Activated T-cell treated with anti-CD3 and anti-CD28 coated beads for 24 hours (primary cell): ENCODE measurements at places on chromosomes 6 and 20.

GRCh38 chr6:122751326-122751725 is 28.2 kb upstream of the FABP7 start:
- DNase-seq: no peak

- no peak for DNase-seq
Measured at GRCh38 chr6:13445005-13445743, 42.2 kb downstream of the GFOD1 start.

DNA sequence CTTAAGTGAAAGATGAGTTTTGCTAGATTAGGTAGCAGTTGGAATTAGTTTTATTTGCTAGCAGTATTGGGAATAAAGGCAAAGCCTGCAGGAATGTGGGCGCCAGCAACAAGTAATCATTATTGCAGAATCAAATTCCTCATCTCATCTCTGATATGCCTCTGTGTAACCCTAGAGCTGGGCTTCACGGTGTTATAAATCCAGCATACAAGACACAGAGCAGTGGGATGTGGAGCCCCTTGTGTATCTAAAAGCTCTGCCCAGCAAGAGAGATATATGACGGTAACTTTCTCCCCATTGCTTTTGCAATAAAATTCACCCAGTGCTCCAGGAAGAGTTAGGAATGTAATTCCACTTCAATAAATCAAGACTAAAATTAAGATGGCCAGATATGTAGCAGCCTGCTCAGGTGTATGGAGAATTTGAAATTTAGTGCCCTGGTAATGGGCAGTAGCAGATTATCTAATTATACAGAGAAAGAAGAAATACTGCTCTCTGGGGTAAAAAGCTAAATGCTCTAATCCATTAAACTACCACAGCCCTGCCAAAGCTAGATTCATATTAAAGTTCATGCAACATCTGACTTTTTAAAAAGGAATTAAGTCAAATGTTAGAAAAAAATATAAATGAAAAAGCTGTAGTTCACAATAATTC is 5.6 kb upstream of the BLOC1S5 start:
- no peak for DNase-seq

DNA sequence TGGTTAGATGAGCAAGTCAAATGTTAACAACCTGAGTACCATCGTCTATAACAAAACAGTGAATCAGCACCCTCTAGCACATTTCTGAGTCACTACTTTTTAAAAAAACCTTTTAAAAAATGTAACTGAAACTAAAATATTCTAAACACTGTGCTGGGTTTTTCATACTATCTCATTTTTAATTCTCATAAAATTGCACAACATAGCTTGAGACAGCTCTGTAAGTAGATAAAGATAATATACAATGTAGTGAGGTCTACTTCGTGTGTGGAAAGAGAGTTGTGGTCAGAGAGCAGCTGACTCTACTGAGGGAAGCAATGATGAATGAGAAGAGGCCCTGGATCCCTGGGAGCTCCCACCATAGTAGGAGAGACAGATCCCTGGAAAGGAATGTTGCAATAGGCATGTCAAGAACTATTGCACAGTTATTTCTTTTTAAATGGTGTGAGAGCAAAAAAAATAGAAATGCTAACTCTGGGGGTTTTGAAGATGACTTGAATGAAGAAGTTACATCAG is 13.6 kb upstream of the CALHM6 start:
- DNase-seq: no peak

DNA sequence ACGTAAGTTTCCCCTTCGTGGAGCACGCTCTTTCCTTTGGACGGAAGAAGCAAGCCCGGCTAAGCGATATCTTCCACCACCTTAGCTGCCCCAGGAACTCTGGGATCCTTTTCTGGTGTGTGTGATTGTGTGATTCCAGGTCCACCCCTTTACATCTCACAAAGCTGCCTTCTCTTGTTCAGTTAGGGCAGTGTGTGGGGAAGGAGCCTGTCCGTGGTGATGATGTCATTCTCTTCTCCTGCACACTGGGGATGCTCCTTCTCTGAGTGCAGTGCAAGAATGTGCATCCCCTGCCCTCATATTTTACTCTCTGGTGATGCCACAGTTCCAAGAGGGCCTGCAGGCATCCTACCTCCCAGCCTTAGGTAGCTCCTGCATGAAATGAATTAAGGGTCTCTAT is 30.3 kb downstream of the BNIP5 start:
- DNase-seq: no peak

DNA sequence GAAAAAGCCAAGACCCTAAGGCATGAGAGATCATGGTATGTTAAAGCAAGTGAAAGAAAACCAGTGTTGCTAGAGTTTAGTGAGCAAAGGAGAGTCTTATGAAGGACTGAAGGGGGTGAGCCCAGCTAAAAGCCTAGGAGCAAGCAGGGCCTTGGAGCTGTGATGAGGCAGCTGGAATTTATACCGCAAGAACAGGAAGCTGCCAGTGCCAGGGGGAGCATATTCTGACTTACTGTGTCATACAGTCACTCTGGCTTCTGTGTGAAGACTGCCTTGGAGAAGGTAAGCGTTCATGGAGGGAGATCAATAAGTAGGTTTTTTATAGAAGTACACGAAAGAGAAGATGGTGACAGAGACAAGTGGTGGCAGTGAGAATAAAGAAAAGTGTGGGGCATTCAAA is 308.9 kb upstream of the THEMIS start:
- DNase-seq: no peak
